Dorsolateral prefrontal cortex (tissue), 122 donors: ENCODE measurements at places on chromosomes 7 and 10.

DNA sequence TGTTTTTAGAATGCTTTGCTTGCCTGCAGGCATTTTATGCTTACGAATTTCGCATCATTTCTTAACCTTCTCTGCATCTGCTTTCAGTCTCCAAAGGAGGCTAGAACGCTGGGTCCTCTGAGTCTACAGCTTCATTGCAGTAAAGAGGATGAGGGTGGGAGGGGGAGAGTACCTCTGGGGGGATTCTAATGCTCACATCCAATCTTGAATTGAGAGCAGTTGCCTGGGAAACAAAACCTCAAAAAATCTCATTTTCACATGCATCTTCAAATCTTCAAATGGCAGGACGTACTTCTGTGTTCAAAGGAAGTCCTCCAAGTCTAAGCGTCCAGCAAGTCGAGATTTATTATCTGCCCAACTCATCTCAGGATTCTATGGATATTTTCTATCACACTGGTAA is 100.7 kb upstream of the PRKCQ start:
- no peak for DNase-seq

DNA sequence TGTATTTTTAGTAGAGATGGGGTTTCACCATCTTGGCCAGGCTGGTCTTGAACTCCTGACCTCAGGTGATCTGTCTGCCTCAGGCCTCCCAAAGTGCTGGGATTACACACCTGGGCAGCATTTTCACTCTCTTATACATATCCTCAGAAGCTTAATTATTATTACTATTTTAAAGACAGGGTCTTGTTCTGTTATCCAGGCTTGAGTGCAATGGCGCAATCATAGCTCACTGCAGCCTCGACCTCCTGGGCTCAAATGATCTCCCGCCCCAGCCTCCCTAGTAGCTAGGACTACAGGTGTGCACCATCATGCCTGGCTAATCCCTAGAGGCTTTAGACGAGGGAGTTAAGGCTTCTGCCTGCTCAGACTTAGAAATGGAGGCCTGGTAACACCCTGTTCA is 26.3 kb downstream of the UNC5B start:
- DNase-seq = no peak

GRCh38 chr10:17075533-17076359 is 53.9 kb downstream of the CUBN start:
- DNase-seq = no peak

DNA sequence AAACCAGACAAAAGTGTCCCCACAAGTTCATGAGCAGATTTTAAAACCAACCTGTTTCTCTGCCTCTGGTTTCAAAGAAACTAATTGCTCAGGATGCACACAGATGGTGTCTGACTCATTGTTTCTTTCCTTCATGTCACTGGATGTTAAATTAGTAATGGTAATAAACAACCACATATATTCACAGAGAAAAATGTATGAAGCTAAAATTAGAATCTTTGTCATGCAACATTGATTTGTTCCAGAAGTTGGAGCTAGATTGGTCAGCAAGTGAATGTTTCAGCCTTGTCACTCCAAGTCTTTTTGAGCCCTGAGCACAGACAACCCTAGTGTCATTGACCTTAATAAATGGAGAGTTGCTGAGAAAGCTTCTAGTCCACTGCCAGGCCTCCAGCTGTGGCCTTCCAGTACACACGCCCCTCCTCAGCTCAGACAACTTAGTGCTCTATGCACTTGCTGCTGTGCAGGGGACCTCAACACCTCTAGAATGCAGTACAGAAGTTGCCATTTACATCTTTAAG is 175.9 kb downstream of the CCDC71L start:
- DNase-seq = no peak

DNA sequence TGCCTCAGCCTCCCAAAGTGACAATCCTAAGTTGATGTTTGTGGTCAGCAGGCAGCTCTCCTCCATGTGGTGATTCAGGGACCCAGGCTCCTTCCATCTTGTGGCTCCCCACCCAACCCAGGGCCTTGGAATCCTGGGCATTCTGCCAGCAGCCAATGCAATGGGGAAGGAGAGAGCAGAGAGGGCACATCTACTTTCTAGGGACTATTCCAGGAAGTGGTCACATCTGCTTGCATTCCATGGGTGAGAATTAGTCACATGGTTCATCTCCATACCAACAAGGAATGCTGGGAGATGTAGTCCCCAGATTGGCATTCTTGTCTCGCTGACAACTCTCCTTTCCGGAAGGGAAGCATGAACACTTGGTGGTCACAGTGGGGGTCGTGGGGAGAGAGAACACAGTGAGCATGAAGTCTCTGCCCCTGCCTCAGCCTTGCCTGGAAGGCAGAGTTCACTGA is 9.9 kb upstream of the SRRM3 start:
- DNase-seq = no peak

DNA sequence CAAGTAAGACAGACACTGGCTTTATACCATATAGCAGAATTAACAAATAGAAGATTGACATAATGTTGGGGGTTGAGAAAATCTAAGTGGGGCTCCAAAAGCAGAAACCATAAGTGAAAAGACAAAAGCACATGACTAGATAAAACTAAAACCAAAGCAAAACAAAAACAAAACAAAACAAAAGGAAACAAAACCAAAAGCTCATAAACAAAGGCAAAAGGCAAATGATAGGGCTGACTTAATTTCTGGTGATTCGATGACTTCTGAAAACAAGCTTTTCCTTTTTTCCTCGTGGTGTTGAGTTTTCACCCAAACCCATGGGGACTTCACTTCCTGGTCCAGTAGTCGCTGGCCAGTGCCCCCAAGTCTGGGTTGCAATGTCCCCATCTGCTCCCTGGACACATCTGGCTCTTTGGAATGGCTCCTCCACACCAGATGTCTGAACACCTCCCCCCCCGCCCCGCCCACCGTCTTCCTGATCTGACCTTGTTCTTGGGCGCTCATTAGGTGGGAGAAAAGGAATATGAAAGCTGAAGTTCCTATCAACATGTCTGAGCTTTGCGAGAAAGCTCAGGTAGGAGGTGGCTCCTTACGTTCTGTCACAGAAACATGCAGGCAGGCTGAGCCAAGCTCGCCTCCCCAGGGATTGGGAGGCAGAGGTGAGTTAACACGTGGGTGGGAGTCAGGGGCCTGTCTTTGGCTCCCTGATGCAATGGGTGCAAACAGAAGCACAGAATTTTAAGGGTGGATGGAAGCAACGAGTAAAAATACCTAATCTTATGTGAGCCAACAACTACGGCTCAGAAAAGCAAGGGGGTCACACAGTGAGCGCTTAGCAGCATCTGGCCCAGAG is 121.0 kb downstream of the NEURL1 start:
- DNase-seq = no peak

DNA sequence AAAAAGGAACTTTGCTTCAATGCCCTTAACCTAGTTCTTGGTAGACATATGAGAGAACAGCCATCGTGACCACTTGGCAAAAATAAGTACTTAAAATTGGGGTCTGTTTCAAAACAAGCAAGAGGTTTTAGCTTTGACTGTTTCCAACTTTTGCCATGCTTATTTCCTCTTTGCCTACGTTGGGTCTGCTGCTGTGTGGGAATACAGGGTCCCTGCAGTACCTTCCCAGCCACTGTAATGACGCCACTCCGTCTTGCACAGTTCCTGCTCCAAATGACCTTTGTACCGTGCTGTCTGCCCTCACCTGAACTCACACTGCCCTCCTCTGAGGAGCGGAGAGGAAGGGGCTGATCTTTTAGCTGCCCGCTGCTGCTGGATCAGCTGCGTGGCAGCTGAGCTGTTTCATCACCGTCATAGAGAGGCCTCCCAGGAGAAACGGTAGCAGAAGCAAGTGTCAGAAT is 133.1 kb downstream of the MAPK8 start:
- DNase-seq = peak; percentile 23

- DNase-seq = no peak
Observed at GRCh38 chr7:47875998-47876744, 72.1 kb downstream of the PKD1L1 start.

DNA sequence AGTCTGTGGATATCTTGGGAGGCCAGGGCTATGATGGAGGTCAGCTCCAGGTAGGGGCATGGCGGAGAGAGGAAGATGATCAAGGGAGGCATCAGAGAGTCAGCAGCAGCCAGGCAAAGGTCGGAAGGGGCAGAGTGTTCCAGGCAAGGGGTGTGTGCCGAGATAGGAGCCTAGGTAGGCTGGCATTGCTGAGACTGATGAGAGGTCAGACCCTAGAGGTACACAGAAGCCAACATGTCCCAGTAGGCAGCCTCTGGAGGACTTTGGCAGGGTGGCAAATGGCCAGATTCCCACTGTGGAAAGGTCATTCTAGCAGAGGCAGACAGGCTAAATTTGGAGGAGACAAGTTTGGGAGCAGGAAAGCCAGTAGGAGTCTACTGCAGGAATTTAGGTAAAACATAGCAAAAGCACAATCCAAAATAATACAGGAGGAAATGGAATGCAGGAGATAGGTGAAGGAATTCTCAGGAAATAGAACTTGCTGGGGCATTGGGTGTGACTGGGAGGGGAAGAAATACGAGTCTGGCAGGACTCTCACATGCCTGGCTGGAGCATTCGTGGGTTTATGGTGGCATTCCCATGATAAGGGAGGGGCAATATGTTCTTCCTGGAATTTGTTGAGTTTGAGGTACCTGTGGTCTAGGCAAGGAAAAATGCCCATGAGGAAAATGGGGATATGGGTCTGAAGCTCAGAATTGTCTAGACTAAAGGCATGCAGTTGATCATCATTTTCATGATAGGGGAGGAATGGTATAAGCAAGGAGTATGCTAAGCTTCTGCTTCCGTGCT is 25.7 kb downstream of the TMEM176A start:
- DNase-seq = no peak

- no peak for DNase-seq
Observed at GRCh38 chr7:1567049-1567771, 2.6 kb downstream of the PSMG3 start.

GRCh38 chr10:104040382-104040781 is 45.3 kb downstream of the COL17A1 start:
- no peak for DNase-seq

GRCh38 chr10:106925191-106925590 is 239.3 kb downstream of the SORCS1 start:
- no peak for DNase-seq

- DNase-seq = no peak
Observed at GRCh38 chr7:3955751-3956696, 655.0 kb downstream of the SDK1 start.

DNA sequence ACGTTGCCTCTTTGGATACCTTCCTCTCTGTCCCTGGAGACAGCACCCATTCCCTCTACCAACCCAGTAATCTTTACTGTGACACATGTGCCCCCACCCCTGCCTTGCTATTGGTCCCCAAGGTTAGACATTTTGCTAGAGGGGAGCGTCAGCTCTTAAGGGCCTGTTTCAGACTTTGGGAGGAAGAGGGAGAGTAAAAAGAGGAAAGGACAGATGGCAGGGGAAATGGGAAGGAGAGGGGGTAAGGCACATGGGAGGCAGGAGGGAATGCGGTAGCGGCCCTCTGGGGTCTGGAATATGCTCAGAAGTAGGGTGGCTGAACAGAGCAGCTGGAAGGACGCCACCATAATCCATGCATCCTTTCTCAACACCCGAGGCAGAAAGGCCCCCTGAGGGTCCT is 12.2 kb downstream of the BLNK start:
- no peak for DNase-seq

- no peak for DNase-seq
Observed at GRCh38 chr10:100962351-100963080, 6.8 kb upstream of the SEMA4G start.

DNA sequence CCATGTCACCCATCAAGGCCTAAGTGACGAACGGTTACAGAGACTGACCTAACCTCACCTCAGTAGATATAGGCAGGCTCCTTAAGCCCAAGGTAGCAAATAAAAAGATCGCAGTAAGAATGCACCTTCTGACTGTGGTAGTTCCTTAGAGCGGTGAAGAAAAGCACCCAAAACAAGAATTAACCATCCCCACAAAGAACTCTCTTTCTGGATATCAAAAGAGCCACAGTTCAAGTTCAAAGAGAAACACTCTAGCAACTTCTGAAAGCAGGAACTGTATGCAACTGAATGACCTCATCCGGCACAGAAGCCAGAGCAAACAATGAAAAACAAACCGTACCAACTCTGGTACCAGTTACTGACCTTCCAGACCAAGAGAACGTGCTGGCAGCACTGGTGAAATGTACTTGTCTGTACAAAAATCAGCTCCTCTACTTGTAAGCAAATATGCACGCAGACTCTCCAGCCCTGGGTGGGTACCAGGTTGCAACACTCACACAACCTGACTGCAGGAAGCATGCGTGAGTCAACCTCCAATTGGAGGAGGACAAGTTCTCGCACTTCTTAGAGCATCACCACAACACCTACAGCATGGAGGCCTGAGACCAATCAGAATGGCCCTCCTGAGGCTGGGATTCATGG is 202.7 kb downstream of the FAM107B start:
- no peak for DNase-seq

GRCh38 chr7:53947732-53948131 is 594.4 kb upstream of the VSTM2A start:
- no peak for DNase-seq

- DNase-seq = no peak
Observed at GRCh38 chr10:116687633-116688032, 54.7 kb downstream of the HSPA12A start.

DNA sequence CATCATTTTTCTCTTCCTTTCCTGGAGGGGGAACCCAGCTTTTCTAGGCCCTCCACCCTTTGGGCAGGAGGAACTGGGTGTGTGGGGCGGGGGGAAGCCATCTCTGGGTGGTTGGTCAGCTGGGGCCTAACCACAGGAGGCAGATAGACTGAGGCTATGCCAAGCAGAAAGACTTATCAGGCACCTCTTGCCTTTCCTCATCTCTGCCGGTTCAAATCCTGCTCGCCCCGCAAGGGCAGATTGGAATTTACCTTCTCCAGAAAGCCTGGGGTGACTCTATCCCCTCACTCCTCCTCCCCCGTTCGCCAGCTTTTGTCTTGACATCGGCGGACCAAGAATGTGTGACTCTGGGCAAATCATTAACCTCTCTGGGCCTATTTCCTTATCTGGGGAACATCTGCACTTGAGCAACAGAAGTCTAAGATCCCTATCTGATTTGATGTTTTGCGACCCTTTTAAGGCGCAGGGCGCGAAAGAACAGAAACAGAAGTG is 584 bp upstream of the GARS1 start:
- DNase-seq = peak; percentile 46

DNA sequence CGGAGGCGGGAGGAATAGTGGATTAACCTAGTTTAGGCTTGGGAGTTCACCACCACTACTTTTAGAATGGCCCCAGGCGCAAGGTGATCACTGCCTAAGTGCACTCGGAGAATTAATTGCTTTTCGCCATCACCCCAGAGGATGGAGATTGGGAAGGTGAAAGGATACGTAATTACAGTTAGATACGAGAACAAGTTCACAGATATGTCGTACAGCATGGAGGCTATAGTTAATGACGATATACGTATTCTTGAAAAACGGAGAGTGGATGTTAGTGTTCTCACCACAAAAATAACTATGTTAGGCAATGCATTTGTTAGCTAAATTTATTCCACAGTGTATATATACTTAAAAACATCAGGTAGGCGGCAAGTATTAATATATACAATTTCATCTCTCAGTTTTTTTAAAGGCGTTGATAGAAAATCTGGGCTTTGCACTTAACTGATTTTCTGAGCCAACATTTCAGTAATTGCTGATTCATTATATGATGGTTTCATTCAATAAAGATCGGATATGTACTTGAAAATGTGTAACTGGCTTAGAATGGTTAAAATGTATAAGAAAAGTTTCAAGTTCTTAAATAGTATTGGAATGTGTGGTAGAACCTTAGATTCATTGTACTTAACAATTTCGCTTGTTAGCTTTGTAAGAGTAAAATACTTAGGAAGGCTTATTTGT is 683 bp downstream of the CDC123 start:
- DNase-seq = no peak

GRCh38 chr7:151999424-152000090 is 25.9 kb upstream of the GALNT11 start:
- no peak for DNase-seq

GRCh38 chr7:21616796-21617436 is 74.1 kb downstream of the DNAH11 start:
- DNase-seq = no peak
